ENCODE measurements at places on chromosomes 5 and 9.

DNA sequence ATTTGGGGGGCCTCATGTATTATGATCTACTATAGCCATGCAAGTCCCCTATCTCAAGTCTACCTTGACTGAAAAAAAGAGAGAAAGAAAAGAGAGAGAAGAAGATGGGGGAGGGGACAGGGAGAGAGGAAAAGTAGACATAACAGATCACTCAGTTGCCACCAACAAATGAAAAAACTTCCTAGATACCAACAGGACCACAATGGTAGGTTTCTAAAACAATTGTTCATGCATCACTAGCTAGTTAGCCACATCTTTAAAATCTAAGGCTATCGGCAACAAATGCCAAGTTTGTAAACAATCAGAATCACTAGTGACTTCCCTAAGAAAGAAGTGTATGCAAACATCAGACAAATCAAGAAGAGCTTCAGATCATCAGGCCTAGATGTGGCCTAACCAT is 328.2 kb downstream of the BNC2 start:
- DNase-seq = no peak

- no peak for DNase-seq
Measured at GRCh38 chr9:5920860-5921328, 30.2 kb downstream of the MLANA start.

DNA sequence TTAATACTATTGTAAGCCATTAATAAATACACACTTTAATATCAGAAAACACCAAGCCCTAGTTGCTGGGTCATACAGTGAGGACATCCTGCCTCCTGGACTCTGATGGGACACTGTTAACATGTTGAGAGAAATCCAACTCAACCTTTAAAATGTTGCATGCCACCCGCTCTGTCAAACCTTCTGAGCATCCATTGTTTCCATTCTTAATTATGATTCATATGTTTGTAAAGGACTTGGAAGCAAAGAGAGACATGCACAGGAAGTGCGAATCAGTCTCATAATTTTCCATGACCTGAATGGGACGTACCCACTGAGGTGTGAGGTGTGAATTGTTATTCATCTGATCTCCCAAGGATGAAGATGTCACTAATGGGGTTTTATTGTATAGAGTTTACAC is 186.4 kb downstream of the CAAP1 start:
- DNase-seq = no peak

DNA sequence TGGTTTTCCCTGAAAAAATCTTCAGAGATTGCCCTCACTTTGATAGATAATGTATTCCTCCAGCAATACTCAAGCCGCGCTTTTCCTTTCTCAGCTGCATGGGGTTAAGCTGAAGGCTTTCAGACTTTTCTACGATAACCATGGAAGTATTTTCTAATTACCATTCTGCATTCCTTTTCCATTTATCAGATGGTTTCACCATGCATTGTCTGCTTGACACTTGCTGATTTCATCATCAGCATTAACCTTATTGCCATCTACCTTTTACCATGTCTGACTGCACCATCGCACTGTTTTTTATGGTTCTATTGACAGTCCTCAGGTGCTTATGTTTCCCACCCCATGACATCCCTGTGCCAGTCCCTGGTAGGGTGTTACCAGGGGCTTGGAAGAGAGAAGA is 91.6 kb downstream of the DMAC1 start:
- DNase-seq = no peak

GRCh38 chr9:20477940-20478620 is 144.2 kb downstream of the MLLT3 start:
- no peak for DNase-seq

- peak; percentile 19 for DNase-seq
Measured at GRCh38 chr5:14685757-14686156, 21.2 kb downstream of the OTULIN start.

DNA sequence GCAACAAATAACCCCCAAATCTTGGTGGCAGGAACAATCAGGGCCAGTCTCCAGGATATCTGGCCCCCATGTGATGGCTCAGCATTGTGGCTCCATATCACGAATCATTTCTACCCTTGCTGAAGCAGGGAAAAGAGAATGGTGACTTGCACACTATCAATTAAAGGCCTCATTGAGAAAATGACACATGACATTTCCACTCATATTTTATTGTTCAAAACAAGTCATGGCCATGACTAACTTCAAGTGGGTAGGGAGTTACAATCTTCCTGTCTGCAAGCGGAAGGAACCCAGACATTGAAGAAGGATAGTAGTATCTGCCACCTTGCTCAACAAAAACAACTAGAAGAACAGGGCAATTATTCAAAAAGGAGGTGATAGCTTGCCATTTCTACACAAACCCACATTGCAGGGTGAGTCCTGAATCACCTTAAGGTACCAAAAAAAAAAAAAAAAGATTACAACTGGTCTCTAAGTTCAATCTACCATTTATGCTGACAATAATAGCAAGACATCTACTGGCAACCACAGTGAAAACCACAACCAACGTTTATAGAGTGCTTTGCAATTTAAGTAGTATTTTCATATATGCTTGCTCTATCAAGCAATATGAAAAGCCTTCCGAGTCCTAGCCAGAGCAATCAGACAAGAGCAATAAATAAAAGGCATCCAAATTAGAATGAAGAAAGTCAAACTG is 186.7 kb upstream of the DAPK1 start:
- no peak for DNase-seq

All from trophoblast cell (in vitro differentiated cells and primary cell).